ENCODE measurements at places on chromosomes 7 and 10.

- no peak for DNase-seq
Observed at GRCh38 chr7:29008590-29008989, 50.5 kb upstream of the TRIL start.

DNA sequence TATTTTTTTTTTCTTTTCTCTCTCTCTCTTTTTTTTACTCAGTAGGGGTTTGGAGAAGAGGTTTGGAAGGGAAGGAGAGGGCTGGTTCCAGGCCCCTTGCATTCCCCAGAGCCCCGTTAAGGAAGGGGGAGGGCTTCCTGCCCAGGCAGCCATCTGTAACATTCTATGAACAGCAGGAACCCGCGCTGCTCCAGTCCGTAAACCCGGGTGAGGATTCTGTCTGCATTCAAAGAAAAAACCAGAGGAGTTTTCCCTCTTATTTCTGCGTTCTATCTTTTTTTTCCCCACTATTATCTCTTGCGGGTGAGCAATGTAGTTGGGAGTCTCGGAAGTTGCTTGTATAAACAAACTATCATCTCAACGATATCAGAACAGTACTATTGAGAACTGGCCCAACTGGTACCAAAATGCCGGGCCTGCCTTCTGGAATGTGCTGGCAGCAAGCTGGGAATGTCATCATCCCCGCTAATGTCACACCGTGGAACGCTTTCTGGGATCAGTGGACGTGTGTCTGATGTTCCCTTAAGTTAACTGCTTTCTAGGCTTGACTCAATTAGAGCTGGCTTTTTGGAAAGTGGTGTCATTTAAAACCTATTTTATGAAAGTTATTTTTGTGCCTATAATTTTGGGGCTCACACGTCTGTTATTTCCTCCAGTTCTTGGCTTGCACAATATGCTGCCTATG lies 153.1 kb upstream of the MEOX2 start:
- DNase-seq = peak; percentile 43

GRCh38 chr10:60549686-60550085 lies 160.0 kb upstream of the ANK3 start:
- DNase-seq = no peak

DNA sequence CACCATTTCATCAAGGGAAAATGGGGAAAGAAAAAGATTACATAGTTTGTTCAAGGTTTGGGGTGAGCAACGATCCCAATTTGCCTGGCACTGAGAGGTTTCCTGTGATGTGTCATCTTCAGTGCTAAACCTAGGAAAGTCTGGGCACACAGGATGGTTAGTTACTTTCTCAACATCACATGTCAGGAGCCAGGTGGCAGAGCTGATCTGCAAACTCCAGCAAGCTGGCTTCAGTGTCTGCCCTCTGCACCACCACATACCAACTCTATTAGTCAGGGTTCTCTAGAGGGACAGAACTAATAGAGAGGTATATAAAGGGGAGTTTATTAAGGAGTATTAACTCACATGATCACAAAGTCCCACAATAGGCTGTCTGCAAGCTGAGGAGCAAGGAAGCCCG lies 11.3 kb downstream of the ADAM12 start:
- DNase-seq = no peak

GRCh38 chr10:22652988-22653481 lies 61.3 kb downstream of the PIP4K2A start:
- no peak for DNase-seq

- DNase-seq = no peak
Observed at GRCh38 chr10:44261296-44261695, 123.6 kb downstream of the CXCL12 start.

DNA sequence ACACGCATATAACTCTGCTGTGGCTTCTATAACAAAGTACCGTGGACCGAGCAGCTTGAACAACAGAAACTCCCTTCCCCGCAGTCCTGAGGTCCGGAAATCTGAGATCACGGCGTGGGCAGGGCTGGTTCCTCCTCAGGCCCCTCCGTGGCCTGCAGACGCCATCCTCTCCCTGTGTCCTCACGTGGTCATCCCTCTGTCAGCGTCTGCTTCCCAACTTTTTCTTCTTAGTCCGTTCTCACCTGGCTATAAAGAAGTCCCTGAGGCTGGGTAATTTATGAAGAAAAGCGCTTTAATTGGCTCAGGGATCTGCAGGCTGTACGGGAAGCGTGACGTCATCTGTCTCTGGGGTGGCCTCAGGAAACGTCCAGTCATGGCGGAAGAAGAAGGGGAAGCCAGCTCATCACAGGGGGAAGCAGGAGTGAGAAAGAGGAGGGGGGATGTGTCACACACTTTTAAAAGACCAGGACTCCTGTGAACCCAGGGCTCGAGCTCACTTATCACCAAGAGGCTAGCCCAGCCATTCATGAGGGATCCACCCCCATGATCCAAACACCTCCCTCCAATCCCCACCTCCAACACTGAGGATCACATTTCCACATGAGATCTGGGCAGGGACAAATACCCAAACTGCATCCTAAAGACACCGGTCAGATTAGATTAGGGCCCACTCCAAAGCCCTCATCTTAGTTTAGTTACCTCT lies 91.2 kb upstream of the INSIG1 start:
- no peak for DNase-seq

- no peak for DNase-seq
Observed at GRCh38 chr10:113477451-113477850, 75.4 kb upstream of the HABP2 start.

DNA sequence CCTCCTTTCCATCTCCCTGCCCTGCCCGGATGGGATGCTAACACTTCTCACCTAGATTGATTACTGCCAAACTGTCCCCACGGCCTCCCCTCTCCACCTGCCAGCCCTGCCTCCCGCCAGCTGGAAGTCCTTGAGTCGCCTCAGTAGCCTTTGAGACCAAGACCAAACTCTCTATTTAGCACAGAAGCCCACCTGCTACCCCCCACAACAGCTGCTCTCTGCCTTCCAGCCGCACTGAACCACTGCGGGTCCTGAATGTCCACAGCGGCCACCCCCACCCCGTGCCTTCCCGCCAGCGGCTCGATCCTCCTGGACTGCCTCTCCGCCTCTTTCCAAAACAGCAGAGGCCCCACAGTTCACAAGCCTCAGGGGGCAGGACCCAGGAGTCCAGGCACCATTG lies 39.0 kb downstream of the FKBP6 start:
- no peak for DNase-seq

DNA sequence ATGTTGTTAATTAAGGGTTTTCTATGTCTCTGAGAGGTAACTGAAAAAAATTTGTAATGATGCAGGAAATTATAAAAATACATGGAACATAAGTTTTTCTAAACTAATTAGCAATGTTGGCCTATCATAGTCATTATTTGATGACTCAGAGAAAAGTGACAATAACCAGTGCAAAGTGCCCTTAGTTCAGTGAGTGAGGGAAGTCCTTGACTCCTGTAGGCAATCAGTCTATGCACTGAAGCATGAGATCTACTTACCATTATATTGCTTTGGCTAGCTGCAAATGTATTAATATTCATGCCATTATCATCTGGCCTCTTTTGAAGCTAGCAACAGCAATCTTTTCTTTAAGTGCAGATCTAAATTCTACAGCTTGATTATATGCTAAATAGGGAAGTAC lies 40.6 kb downstream of the CCDC172 start:
- DNase-seq = no peak

GRCh38 chr10:43122096-43122495 lies 16.1 kb upstream of the CSGALNACT2 start:
- DNase-seq = no peak

DNA sequence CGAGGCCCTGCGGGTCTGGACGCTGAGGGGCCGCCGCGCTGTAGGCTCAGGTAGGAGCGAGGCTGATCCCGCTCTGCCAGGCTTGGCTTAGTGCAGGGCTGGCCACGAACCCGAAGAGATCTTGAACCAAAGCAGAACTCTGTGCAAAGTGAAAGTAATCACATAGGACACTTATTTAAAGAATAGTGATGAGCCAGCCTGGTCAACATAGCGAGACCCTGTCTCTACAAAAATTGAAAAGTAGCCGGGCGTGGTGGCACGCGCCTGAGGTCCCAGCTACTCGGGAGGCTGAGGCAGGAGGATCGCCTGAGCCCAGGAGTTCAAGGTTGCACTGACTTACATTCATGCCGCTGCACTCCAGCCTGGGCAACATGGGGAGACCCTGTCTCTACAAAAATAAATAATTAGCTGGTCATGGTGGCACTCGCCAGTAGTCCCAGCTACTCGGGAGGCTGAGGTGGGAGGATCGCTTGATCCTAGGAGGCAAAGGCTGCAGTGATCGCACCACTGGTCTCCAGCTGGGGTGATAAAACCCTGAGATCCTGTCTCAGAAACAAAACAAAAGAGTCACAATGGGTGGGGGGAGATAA lies 541 bp downstream of the ZSCAN25 start:
- DNase-seq = no peak

DNA sequence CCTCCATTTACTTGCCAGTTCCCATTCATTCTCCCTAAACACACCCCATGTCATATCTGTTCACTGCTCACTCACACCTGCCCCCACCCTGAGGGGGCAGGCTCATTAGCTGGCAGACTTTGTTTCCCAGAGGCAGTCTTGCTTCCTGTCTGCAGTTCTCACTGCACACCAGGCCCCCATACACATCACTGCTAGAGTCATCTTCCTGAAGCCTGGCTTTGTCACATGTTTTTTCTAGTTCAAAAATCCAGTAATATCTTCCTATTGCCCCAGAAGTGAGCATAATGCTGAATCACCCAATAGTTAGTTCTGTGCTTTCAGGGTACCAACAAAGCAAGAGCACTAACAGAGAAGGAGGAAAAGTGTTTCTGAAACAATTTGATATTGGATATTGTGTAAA lies 1.9 kb downstream of the LRRC72 start:
- DNase-seq = no peak

DNA sequence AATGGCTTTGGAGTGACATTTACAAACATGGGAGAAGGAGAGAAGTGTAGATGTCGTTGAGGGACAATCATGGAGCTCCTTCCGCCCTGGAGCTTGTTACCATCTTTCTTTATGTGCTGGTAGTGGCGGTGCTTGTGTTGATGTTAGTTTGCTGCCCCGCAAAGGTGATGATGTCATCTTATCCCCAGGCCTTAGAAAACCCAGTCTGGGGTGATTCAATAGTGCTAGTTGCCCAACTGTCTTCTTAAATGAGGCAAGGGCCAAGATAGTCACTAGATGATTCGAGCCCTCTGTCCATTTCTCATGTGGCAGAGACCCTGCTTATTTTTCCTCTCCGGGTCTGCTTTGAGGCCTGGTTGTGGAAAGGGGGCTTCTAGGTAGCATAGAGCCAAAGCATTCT lies 277.4 kb downstream of the CCSER2 start:
- DNase-seq = no peak

- DNase-seq = no peak
Observed at GRCh38 chr10:80474941-80475340, 20.8 kb downstream of the TSPAN14 start.

- DNase-seq = no peak
Observed at GRCh38 chr10:74855439-74855838, 29.0 kb downstream of the KAT6B start.

- no peak for DNase-seq
Observed at GRCh38 chr7:51521054-51521453, 204.4 kb upstream of the COBL start.

DNA sequence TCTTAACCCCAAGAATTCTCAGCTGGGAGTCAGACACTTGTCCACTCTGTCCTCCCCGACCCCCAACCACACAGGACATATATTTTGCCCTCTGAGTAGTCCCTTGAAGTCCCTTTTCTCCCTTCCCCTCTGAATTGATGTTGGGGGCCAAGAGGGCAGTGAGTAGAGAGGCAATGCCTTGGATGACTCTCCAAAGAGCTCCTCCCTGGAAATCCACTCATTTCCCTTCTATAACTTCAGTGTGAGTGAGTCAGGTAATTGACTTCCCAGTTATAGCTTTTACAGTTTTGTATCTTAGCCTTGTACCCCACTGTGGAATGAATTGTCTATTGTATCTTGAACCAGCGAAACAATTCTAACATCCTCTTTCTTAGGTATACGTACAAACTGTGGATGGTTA lies 9.2 kb upstream of the ODAD2 start:
- DNase-seq = no peak

- DNase-seq = no peak
Observed at GRCh38 chr10:132707776-132708171, 78.2 kb downstream of the NKX6-2 start.

Measured in iPS DF 6.9 (cell line).